ENCODE measurements at places on chromosomes 12 and 14.

- no peak for DNase-seq
These were observed 3.8 kb downstream of the AQP6 start for GRCh38 chr12:49976557-49976956.

DNA sequence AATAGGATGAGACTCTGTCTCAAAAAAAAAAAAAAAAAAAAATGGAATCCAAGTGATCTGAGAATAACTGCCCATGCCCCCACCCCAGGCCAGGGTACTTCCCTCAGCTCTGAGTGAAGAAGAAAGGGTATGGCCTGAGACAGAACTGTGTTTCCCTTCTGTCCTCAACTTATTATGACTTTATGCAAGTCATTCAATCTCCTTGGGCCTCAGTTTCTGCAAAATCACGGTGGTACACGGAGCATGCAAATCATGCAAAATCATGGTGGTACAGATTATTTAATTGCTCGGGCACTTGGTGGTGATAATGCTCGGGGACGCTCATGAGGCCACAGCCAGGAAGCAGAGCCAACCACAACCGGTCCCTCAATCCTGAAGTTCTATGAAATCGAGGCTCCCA lies 56.5 kb upstream of the TBX3 start:
- no peak for DNase-seq

DNA sequence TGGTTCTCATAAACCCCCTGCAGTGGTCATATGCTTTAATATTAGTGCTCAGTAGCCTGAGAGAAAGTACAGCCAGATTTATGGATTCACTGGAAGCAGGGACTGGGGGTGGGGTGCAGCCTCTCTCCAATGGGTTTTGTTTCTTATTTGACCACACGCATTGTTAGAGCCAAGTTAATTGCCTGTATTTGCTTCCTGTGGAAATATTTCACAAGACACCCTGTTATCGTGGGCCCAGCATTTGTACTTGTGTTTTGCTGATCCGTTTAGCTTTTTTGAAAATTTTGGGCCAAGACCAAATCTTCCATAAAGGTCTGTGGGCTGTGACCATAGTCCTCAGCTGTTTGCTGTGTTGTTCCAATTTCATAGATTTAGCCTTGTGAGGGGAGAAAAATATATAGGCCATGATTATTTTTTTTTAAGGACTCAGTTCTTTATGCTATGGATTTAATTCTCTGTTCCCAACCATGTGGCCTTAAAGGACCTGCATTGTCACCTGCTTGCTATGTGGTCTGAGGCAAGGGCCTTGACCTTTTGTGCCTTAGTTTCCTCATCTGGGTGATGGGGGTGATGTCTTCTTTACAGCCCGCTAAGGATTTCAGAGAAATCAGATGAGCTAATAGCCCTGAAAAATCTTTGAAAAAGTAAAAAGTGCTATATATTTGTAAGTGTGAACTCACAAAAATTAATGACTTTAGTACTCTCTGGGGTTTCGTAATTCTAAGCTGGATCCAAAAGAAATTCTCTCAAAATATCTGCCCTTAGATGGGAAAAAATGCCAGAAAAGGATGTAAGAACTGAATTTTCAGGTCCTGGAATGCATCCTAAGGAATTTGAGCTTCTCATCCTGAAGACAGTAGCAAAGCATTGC lies 370.2 kb downstream of the DPF3 start:
- DNase-seq: no peak

DNA sequence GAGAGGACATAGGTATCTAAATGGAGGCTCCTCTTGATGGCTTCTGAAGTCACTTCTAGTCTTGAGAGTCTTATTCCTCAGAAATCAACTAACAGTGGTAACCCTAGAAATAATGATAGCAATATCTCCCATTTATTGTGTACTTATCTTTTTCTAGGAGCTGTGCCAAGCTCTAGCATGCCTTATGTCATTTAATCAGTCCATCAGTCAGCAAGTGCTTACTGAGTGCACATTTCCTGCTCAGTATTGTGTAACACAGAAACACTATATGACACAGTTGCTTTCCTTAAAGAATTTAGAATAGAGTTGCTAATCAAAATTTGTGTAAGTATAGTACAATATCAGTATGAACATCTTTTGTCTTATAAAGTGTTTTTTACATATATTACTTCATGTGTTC lies 36.6 kb downstream of the KRT76 start:
- DNase-seq: no peak

DNA sequence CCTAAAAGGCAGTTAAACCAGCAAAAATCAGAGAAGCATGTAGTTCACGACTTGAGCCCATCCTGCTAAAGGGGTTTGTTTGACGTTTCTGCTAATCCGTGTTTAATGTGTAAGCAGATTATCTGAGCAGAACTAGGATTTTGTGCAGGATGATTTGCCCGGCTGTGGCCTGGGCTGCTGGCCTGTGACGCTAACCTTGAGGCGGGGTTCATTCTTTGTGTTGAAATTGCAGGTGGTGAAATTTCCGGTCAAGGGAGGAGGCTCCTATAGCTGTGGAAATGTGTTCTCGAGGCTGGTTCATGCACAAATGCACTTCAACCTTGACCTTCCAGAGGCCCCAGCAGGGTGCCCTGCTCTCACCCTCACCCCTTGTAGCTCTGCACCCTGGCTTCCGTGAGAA lies 63.7 kb downstream of the SLC24A4 start:
- no peak for DNase-seq

DNA sequence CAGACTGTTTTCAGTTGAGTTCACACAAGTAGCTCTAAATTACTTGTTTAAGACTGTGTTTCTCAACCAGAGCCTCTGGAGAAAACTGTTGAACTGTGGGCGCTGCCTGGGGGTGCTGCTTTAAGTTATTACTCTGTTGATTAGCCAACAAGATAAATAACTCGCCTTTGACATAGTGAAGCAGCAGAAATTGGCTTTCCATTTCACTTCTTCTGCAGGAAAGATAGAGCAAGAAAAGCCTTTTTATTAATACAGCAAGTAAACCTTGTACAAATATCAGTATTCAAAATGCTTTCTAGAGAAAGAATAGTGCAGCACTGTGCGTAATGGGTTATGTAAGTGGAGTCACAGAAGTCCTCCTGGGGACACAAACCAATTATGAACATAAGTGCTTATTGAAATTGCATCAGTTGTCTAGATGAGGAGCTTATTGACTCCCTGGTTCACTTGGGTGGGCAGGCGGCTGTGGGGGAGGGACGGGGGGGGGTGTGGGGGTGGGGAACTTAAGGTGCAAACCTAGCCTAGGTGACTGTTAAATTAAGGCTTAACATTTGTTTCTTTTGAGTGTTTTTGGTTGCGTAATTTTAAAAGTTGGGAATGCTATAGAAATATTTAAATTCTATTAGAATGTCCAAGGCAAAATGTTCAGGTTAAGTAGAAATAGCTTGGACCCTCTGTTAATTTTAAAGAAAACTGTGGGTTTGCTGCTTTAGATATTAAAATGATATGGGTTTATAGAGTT lies 6.3 kb downstream of the FRS2 start:
- no peak for DNase-seq

DNA sequence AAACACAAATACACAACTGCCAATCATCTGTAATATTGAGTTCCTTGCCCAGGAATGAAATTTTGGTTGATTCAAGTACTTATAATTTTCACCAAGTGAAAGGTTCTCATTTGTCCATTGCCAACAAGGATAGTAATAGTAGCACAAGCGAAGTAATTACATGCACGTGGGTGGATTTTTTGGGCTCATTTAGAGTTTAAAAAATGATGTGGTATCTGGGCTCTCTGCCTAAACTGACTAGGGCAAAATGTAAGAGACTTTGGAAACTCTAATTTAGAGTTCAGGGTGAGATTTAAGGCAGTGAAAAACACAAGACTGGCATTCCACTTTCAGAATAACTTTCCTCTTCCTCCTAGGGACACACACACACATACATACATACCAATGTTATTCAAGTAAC lies 111.7 kb downstream of the MYRFL start:
- DNase-seq: no peak

- no peak for DNase-seq
These were observed 14.4 kb upstream of the NTF3 start for GRCh38 chr12:5417500-5417899.

DNA sequence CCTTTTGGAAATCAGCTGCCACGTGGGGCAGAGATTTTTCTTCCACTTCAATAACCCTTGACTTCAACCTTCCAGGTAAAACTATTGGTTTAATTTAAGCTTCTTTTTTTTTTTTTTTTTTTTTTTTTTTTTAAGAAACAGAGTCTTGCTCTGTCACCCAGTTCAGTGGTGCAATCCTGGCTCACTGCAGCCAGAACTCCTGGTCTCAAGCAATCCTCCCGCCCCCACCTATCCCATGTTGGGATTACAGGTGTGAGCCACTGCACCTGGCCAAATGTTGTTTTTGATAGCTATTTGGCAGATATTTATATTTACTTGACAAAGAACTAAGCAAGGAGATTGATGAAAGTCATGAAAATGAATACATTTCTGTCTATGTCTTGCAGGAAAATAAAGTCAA lies 65.1 kb downstream of the SINHCAF start:
- no peak for DNase-seq

DNA sequence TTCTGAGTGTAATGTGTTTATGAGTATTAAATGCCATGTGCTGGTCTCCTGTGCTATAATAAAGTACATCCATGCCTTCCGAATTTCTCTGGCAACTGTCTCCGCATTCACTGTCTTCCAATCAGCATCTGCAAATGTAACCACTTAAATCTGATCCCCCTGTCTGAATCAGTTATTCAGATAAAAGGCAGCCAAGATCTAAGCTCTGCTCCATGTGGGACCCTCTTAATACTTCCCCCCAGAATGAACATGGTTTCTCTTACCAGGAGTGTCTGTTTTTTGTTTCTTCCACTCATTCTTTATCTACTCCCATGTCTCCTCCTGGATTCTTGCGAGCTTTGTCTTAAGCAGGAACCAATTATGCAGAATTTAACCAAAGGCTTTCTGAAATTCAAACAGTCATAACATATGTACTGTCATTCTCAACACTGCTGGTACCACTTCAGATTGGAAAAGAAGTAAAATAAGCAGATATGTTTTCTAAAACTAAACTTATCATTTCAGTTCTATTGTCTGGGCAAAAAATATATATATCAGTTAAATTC lies 996.7 kb upstream of the FLRT2 start:
- no peak for DNase-seq

DNA sequence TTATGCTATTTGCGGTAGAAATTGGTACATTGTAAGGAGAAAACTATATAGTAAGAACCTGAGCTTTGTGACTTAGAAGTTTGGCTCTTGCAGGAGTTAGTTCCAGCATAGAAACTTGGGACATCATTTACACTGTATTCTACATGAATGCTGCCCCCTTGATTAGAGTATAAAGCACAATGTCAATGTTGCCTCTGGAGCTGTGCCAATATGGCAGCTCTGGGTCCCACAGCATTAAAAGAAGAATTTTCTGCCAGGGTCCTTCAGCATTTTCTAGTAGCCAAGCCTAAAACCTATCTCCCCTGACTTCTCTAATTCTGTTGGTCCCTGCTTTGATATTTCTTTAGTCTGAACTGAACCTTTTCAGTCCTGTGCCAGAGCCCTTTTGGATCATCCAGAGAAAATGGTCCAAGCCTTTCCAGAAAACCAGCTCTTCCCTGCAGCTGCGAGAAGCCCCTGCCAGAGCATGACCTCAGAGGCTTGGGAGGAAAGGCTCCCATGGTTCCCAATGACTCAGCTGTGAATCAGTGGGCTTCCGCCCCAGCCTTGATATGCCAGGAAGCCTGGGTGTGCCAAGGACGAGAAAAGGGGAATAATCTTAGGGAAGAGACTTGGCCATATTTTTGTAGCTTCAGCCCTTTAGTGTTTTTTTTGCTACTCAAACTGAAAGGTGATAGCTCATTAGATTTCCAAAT lies 43.2 kb downstream of the PLEKHG7 start:
- DNase-seq: no peak

DNA sequence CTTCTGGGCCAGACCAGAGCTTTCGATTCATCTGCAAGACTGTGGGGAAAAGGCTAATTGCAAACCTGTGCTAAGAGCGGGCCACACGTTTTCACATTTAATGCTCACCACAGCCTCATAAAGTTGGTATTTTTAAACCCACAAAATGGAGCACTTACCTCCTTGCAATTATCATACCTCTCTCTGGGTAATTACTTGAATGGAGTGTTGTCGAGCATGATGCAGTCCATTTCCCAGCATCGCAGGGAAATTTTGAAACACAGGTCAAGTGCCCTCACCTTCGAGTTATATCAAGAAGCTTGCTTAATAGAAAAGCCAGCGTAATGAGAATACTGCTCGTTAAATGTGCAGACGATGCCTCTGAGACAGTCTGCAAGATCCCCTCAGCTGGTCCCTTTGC lies 8.8 kb upstream of the IFI27L2 start:
- no peak for DNase-seq

DNA sequence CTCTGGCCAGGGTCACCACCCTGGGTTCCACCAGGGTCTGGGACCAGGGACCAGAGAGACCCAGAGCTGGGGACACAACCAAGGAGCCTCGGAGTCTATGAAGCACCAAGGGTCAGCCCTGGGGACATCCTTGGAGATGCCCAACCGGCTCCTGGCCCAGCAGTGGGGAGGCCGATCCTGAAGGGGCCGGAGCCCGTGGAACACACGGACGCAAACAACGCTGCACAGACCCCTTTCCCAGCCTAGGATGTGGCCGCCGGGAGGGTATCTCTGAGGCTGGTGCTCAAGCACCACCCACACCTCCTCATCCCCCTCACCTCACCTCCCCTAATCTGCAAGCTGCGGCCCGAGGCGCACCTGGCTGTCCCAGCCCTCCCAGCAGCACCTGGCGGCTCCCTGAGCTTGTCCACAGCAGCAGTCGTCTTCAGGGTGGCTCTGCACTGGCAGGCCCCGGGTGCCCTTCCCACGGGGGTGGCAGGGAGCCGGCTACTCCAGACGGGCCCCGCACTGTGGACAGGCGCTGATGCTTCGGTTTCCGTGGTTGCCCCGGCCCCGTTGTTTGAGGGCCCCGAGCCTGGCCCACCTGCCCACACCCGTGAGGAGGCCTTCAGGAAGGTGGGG lies 146.8 kb upstream of the C14orf180 start:
- no peak for DNase-seq

DNA sequence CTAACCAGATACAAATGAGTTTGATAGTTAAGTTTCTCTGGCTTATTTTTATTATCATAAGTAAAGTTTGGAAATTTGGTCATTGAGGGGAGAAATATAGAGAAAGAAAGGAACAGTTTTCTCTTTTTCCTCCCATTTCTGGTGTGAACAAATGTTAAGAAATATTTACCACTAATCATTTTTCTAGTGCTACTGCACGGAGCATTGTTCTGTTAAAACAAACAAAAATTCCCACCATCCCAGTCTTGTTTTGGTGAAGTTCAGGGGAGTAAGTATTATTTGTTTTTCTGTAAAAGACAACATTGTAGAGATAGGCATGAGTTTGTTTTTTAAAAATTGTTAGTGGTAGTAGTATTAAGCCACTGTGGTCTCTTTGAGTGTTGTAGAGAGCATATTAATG lies 135.3 kb downstream of the FGD4 start:
- DNase-seq: no peak

- no peak for DNase-seq
These were observed 29.5 kb downstream of the DDX51 start for GRCh38 chr12:132114667-132115066.

- no peak for DNase-seq
These were observed 61.2 kb upstream of the CCDC91 start for GRCh38 chr12:28129031-28129430.
